Daoy (cell line): ENCODE measurements at places on chromosomes 16 and 17. TPM values are rescaled to one million over a fixed set of nuclear protein-coding genes. Genes with fewer than 3 reads are reported as not detected.

- DNase-seq, result peak; percentile 74
Observed at GRCh38 chr17:49556223-49556943, 19.3 kb upstream of the NXPH3 start.

DNA sequence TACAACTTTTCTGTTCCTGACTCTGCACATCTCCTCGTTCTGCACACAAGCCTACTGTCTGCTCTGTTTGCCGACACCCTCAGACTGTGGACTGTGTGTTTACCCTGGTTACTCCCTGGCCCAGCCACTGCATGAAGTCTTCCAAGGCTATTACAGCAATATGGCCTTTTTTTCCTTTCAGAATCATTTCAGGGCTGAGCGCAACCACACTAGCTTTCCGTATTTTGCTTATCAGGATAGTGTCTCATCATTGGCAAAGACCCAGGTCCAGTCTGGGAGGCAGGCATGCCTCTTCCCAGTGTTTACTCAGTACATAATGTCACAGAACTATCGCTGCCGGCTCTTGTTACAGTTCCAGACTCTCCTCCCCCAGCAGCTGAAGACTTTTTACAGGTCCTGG lies 10.1 kb downstream of the DNAH9 start:
- DNase-seq, result peak; percentile 64

DNA sequence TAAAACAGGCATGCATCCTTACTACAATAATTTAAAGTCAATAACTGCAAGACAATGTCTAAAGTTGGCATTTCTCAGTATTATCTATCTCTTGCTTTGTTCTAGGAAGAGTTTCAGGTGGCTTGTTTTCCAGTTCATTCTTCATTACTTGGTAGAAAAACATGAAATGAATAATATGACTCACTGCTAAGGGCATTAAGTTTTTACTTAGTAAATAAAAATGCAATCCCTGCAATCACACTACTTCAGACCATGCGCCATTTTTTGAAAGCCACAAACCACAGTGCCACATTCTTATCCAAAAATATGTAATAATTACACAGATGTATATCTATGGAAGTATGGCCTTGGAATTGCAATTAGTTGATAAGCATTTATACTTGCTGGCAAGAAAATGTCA lies 55.4 kb downstream of the CREBBP start:
- DNase-seq, result peak; percentile 15

GRCh38 chr17:74446551-74447500 lies 14.9 kb downstream of the GPRC5C start:
- DNase-seq, result peak; percentile 33

GRCh38 chr16:88618182-88618955 lies 20.0 kb upstream of the IL17C start:
- DNase-seq, result no peak

DNA sequence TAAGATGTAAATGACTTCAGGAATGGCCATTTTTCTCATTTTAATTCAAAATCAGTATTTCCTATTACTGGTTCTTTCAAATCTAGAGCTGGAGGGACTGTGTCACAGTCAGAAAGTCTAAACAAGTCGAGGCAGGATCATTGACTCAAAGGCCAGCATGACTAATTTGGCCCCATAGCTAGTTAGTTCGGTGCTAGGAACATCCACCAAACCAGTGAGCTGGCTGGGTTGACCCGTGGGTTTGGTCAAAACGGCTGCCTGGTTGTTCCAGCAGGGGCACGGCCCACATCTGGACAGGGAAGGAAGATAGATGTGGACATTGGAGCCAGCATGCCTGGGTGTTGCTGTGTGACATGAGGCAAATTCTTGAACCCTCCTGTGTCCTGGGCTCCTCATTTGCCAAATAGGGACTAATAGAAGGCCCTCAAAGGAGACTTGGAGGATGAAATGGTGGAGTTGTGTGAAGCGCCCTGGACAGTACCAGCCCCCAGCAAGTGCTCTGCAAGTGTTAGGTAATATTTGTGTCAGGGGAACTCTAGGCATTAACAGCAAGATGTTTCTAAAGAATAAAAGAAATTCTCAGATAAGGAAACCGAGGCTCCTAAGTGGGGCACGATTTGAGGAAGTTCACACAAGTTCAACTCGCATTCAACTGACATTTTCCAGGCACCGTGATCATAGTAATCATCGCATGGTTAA lies 46.2 kb downstream of the MEOX1 start:
- DNase-seq, result no peak

DNA sequence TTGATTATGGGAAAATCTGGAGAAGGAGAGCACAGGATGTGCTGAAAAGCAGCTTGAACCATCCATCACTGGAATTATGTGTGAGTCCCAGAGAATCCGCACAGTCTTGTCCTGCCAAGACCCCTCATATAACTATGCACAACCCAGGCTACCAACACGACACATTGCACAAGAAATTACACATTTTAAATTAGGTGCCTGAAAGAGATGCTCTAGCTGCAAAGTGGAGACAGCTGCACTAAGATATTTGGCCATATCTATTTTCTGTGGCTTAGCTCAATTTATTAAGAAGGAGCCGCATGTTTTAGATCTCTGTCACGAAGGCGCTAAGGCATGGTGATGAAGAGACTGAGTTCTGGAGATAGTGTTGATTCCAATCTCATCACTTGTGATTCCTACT lies 1308.4 kb downstream of the CDH8 start:
- no peak for DNase-seq

GRCh38 chr16:75074920-75075687 lies 41.5 kb downstream of the LDHD start:
- peak; percentile 59 for DNase-seq

- no peak for DNase-seq
Observed at GRCh38 chr17:73485130-73485529, 159.1 kb downstream of the SDK2 start.

- DNase-seq, result no peak
Observed at GRCh38 chr16:25066426-25066746, 45.2 kb upstream of the LCMT1 start.

- no peak for DNase-seq
Observed at GRCh38 chr16:5349670-5350517, 252.3 kb upstream of the EEF2KMT start.

DNA sequence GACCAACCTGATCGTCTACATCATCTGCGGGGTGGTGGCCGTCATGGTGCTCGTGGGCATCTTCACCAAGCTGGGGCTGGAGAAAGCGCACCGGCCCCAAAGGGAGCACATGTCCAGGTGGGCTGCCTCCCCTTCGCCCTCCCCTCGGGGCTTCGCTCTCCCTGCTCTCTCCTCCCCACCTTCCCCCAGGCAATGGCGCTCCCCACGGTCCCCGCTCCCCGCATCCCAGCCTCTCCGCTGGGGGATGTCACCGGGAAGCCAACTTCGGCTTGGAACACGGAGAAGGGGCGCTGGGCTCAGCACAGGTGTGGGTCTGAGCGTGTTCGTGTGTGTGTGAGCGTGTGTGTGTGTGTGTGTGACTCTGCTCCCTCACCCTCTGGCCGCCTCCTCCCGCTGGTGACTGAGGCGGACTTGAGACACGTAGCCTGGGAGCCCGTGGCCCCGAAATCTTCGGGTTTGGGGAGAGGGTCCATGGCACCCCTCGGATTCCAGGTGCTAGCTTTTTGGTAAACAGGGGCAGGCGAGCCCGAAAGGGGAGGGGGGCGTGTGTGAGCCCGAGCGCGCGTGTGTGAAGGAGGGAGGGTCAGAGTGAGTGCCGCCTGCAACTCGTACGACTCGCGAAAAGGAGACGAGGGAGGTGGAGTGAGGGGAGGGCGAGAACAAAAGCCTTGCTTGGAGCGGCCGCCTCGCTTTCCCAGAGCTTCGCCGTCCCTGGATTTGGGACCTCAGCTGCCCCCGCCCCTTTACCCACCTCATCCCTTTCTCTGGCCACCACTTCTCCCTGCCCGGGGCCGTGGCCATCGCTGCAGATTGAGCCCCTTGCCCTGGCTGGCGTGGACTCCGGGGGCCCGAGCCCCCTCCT lies 1.3 kb downstream of the SHISA9 start:
- peak; percentile 14 for DNase-seq

DNA sequence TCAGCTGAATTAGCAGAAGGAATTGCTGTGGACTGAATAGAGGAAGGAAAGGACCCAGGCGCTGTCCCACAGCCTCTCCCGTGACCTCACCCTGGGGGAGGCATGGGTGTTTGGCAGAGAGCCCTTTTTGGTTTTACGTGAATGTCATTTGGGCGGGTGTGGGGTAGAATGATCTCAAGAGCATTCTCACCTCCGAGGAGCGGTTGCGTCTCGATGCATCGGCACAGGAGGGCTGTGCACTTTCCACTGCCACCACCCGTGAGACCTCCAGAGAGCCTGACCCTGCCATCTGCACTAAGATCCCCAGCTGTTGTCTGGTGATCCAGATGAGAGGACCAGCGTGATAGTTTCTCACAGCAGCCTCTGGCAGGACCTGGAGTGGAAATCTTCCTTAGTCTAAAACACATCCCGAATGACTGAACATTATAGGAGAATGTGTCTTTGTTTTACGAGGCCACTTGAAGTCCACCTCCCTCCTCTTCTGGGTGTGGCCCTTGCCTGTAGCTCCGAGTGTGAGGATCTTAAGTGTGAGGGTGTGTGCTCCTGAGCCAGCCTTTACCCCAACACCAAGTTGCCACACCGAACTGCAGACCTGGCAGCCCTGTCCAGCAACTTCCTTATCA lies 29.3 kb downstream of the FOXK2 start:
- DNase-seq, result no peak

- no peak for DNase-seq
Observed at GRCh38 chr16:30121741-30122571, 1.1 kb downstream of the MAPK3 start.

GRCh38 chr17:73045724-73046123 lies 46.8 kb downstream of the SLC39A11 start:
- DNase-seq, result no peak

GRCh38 chr16:10752843-10753523 lies 9.3 kb downstream of the NUBP1 start:
- no peak for DNase-seq

GRCh38 chr17:40993839-40994238 lies at the start of gene KRTAP3-3:
Gene KRTAP3-3, minus strand, starts transcription at chr17:40994164. Its CDS starts 67 bp downstream, at chr17:40994097.
- DNase-seq, result no peak

- DNase-seq, result peak; percentile 36
Observed at GRCh38 chr17:71511266-71511995, 609.4 kb upstream of the SOX9 start.

GRCh38 chr17:69047368-69048263 lies 13.1 kb downstream of the ABCA9 start:
- no peak for DNase-seq

DNA sequence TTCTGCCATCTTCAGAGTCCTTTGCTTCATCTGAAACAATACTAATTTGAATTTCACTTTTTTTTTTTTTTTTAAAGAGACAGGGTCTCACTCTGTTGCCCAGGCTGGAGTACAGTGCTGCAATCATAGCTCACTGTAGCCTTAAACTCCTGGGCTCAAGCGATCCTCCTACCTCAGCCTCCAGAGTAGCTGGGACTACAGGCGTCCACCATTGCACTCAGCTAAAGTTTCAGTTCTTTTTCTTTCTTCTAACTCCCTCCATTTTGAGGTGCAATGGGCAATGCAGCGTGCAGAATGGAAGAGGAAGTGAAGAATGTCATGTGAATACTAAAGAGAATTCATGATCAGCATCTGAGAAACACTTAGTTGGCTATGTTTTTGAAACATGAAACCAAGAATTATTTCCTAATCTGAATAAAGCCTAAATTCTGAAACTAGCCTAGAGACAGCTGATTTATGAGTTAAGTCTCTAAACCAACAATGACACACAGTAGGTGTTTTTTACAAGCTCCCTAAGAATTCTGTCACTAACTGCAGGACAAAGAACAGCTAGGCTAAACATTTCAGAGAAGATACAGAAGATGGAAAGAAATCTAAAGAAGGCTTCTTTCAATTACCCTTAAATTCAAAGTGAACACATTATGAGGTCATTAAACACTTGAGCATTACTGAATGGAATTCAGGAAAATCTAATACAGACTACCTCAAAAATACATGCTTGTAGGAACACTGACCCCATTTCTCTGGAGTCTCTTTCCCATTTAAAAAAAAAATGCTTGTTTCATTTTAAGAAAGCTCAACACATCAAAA lies 21.0 kb downstream of the SNN start:
- DNase-seq, result no peak

GRCh38 chr17:45311760-45312476 lies 4.9 kb downstream of the MAP3K14 start:
- DNase-seq, result peak; percentile 87

- no peak for DNase-seq
Observed at GRCh38 chr17:4344926-4345325, 21.5 kb downstream of the UBE2G1 start.

GRCh38 chr16:7390974-7391373 lies 58.3 kb downstream of the RBFOX1 start:
- no peak for DNase-seq

DNA sequence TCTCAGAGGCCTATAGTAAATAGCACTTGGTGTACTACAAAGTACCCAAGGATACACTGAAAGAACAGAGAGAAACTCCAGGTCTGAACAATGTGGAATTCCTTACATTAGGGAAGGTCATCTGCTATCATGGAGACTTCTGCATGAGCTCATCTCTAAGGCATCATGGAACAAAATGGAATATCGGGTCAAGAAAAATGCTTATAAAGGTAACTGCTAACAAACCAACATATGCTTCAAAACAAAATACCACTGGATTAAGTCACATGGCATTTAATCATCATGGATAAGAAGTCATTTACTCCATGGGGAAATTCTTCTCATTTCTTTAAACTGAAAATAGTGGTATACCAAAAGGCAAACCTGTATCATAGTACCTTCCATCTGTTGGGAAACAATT lies 34.2 kb downstream of the TXNDC11 start:
- DNase-seq, result no peak

- DNase-seq, result no peak
Observed at GRCh38 chr16:30381291-30382041, 895 bp downstream of the SEPTIN1 start.

- DNase-seq, result peak; percentile 77
Observed at GRCh38 chr17:74744714-74745547, 3.5 kb upstream of the NHERF1 start.

GRCh38 chr17:44144966-44145739 lies 3.4 kb downstream of the HROB start:
- DNase-seq, result no peak

DNA sequence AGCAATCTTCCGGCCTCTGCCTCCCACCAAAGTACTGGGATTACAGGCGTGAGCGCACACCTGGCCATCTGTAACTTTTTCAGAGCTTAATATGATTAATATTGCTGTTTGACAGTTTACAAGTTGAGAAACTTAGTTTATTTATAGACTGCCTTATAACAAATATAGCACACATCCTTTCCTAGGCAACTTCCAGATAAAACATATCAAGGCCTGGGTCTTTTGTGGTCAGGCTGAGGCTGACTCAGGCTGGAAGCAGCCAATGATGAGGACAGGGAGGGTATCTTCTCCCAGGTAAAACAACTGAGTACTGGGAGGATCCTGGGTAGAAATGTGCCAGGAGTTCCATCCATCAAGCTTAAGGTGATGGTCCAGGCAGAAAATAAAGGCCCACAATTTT lies 16.2 kb downstream of the LUC7L start:
- no peak for DNase-seq

- DNase-seq, result no peak
Observed at GRCh38 chr17:37212179-37212578, 163.6 kb upstream of the C17orf78 start.

GNGT2 gene
- not detected in 2 replicates for total RNA-seq

SLC52A1 gene
- not detected in 2 replicates for total RNA-seq

NKD1 gene
- total RNA-seq, result 0.11 and 0.42 TPM in 2 replicates

TNFAIP1 gene
- total RNA-seq, result 31.2 and 49.4 TPM in 2 replicates

CLEC18B gene
- 2.9 TPM in 1 of 2 replicates, not detected in the other for total RNA-seq

KDM6B gene
- 0.11 and 0.60 TPM in 2 replicates for total RNA-seq

KRT32 gene
- total RNA-seq, result 0.06 TPM in 2 replicates

ARL16 gene
- total RNA-seq, result 66.3 and 76.4 TPM in 2 replicates

MRPS34 gene
- 153 and 201 TPM in 2 replicates for total RNA-seq

IL4R gene
- 6.2 and 8.6 TPM in 2 replicates for total RNA-seq

TBC1D3D gene
- total RNA-seq, result 0.29 TPM in 1 of 2 replicates, not detected in the other

CASKIN1 gene
- 0.06 TPM in 1 of 2 replicates, not detected in the other for total RNA-seq

DNAH3 gene
- 0.06 TPM in 1 of 2 replicates, not detected in the other for total RNA-seq
